ENCODE measurements at places on chromosomes 6 and 20.

DNA sequence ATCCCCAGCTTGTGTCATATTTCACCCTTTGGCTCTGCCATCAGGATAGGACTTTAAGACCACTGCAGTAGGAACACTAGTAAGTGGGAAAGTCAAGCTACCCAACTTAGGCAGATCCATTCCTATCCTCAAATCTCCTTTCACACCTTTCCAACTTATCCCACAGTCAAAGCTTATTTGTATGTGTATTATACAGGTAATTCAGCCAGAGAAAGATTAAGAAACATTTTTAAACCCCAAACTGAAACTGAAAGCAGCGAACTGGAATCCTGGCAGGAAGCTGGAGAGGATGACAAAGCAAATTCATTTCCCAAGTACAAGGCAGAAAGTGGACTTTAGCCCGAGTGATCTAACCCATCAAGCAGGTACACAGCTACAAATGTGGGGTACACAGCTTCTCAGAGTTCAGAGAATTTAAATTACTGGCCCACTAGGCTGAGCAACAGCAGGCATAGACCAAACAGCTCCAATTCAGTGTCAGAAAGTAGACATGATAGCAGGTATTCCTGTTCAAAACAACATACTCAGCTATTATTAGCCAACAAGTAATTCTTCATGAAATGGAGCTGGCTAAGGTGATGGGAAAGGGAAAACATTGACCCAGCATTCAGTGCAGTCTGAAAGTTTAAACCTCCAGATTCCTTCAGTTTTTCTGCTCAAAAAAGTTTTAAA, 39.1 kb downstream of the ILRUN start:
- no peak for DNase-seq

DNA sequence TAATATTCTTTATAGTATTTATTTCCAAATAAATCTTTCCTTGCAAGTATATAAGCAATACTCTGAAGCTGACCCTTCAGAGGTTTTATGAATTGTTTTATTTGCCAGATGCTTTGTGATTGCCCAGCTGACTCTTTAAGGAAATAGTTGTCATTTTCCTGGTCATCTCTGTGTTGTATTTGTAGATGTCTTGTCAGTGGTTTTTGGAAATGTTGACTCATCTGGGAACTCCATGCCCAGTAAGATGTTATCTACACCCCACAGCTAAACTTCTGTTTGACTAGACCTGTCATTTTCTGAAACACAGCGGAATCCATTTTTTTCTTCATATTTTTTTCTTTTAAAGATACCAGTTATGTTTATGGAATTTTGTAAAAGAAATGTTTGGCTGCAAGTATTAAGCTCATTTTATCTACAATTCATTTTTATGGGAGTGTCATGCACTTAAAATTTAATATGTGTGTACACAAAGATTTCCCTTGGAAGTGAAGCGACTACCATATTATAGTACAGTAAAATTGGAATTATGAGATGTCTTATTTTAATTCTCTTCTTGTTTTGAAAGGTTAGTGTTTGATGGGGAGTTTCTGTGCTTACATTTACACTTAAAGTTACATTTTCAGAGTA, 491.0 kb downstream of the NKAIN2 start:
- DNase-seq = no peak

DNA sequence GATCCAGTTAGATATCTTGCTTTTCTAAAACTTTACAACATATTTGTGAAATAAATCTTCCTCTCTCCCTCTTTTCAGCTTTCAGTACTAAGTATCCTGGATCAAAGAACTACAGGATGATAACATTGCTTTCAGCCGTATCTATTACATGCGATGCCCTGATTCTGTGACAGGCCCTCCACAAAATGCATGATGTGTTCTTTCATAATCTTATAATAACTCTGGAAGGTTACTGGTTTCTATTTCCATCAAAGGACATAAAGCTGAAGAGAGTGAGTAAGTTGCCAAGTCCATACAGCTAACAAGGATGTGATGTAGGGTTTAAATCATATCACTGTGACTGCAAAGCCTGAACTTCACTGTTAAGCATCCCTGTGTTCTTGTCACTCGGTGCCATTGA, 62.9 kb upstream of the ADGRG6 start:
- no peak for DNase-seq

- DNase-seq = no peak
Measured at GRCh38 chr20:48047447-48047846, 262.2 kb upstream of the SULF2 start.

DNA sequence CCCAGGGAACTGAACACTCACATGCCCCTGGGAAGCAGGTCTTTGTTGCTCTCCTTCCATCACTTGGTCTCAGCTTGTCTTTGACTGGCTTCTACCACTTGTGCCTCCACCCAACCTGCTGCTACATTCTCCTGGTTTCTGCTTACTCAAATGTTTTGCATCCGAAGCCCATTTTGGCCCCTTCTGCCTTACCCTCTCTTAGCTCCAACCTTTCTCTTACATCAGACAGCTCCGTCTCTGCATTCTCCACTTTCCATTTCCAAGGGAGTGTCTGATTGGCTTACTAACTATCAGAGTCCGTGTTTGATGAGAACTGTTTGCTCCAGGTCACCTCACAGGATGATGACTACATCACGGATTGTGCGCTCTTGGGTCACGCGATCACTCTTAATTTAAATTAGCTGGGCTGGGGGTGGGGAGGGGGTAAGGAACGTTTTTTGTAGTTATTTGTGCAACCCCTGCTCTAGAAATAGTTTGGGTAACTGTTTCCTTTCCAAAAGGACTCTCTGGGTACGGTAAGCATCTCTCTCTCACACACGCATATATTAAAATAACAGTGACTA, 844 bp upstream of the ABRACL start:
- DNase-seq = no peak

GRCh38 chr6:15792842-15793241, 130.0 kb upstream of the DTNBP1 start:
- no peak for DNase-seq

DNA sequence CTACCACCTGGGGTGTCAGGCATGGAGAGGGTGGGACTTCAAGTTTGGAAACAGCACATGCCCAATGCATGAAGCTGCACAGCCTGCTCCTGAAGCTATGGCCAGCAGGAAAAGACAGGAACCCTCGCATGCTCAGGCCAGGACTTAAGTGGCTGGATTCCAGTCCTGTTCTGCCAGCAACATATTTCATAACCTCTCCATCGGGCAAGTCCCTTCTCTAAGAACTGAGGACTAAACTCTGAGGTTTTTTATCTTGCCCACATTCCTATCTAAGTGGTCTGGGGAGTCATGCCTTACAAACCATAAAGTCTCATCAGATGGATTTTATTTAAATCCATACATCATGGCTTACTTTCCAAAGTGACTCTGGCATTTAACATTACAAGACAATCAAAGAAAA, 27.5 kb upstream of the AGPAT4 start:
- DNase-seq = no peak

GRCh38 chr6:148461986-148462577, 119.4 kb downstream of the SASH1 start:
- no peak for DNase-seq

GRCh38 chr6:150949526-150949925, 84.0 kb downstream of the MTHFD1L start:
- no peak for DNase-seq

DNA sequence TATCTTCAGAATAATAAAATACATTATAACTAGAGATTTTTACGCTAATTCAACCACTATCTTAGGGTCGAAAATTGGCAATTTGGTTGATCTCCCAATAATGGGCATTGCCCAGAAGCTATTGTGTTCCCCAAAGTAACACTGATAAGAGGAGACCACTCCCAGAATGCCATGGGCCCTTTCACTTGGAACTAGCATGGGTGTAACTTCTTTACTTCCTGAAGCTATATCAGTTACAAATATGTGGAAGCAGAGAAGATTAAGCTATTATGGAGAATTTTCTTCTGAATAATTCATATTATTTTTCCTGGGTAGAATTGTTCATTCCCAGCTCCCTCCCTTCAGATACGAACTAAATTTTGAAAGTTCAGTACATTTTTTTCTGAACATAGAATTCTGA, 48.2 kb upstream of the JAG1 start:
- DNase-seq = no peak

DNA sequence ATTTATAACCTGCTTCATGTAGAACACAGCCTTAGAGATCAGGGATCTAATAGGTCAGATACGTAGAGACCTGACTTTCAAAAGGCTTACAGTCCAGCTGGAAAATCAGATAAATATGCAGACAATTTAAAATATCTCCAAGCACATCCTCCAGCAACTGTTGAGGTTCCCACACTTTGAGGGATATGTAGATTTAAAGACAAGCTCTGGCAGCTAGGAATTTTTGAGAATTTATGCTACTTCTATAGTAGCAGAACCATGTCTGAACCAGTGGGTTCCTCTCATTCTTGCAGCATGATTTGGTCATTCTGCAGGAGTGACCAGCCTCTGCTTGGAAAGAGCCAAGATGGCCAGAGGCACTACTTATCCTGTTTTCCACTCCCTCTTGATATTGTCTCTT, 60.5 kb downstream of the CYB5R4 start:
- no peak for DNase-seq

- DNase-seq = no peak
Measured at GRCh38 chr6:6880745-6881437, 226.9 kb upstream of the RREB1 start.

DNA sequence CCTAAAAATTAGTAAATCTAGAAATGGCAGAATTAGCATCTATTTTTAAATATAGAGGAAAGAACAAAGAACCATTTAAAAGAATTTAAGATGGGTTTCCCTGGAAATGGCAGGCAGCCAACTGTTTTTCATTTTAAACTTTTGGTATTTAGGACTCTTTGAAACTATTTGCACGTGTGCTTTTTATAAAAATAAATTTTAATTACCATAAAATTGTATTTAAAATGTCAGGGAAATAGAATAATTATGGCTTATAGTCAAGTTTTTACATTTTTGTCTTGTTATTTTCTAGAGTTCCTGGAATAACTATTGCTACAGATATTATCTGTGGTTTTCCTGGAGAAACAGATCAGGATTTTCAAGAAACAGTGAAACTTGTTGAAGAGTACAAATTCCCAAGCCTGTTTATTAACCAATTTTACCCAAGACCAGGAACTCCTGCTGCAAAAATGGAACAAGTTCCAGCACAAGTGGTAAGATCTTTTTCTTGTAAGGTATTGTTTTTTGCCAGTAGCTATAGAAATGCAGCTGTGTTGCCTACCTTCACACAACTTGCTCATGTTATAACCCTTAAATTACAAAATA, 528.7 kb upstream of the SOX4 start:
- no peak for DNase-seq

DNA sequence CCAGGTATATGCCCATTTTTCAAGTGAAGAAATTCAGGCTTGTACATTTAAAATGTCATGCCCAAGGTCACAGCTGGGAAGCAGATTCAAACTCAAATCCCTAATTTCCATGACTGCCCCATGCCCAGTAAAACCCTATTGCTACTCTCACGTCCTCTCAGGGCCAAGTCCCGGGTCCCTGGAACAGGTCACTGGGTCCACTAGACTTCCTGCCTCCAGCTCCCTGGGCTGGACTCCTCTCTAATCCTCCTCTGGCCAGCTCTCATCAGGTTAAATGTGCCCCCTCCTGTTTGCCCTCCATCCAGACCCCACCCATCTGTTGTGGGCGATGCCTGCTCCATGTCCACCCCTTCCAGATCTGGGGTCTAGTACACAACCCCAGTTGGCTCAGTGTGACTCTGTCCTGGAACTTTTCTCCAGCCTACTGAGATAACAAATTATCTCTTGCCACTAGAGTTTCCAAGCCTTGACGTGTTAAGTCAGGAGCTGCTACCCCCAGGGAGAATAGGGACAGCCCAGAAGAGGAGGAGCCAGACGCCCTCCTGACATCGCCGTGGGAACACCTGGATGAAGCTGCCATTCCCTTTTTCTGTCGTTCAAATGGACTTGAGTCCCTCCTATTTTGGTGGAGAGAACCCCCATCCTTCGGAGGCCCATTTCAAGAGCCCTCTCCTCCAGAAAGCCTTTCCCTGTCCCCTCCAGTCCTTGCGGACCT, 3.7 kb upstream of the SPDEF start:
- DNase-seq = no peak

GRCh38 chr6:142805042-142805441, 139.9 kb downstream of the HIVEP2 start:
- no peak for DNase-seq

GRCh38 chr6:52388790-52389189, 26.8 kb downstream of the PAQR8 start:
- DNase-seq = no peak

DNA sequence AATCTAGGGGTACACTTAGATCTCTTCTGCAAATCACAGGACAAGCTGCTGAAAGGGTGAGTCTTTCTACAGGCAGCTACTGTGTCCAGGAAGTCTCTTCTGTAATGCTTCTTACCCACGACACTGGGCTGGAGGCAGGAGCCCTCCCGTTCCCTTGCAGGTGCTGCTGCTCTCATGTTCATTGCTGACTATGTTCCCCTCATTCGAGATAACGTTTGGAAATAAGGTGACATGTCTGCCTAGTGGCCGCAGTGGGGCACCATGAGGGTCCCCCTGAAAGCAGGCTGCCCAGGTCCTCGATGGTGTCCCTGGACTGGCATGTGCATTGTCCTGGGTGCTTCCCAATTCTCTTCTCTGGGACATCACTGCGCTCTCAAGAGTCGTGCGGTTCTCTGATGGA, 74.7 kb downstream of the SYNJ2 start:
- DNase-seq = no peak

- no peak for DNase-seq
Measured at GRCh38 chr6:79801362-79801761, 146.0 kb downstream of the ELOVL4 start.

GRCh38 chr6:3803627-3804468, 45.3 kb upstream of the FAM50B start:
- DNase-seq = no peak

All from stimulated activated CD8-positive, alpha-beta memory T cell treated with anti-CD3 and anti-CD28 coated beads, Interleukin-15, amount 100 ng/mL, for 24 hours (primary cell).